Activated T-cell treated with anti-CD3 and anti-CD28 coated beads for 1 hour (primary cell): ENCODE measurements at places on chromosomes 7 and 10.

DNA sequence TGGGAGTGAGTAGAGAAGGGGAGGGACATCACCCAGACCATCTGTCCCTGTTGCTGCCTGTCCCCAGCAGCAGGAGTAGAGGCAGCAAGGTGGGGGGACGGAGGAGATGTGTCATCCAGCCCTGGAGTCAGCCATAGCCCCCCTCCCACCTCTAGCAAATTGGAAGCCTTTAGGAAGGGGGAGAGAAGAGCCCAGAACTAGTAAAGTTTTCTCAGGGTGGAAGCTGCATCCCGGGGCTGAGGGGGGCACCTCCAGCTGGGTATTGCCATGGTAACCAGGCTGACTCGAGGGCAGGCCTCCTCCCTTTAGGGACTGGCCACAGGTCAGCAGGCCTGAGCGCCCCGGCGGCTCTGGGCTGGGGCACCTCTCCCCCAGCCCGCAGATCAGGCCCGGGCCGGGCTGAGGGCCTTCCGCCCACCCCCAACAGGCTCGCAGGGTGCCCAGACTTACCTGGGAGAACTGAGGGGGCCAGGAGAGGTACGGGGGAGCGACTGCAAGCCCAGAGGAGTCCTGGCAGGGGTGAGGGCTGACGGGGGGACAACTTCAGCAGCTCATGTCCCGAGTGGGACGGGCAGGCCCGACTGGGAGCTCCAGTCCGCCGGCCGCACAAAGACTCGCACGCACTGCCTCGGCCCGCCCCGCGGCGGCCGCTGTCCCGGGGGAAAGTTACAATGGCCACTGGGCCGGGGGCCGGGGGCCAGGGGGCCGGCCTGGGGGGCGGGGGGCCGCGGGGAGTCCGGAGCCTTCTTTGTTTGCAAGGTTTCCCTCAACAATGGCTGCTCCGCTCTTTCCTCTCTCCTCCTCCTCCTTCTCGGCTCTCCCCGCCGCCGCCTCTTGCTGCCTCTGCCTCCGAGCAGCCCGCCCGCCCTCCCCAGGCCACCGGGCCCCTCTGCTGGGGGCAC is 6.0 kb downstream of the LDB1 start:
- DNase-seq: no peak

DNA sequence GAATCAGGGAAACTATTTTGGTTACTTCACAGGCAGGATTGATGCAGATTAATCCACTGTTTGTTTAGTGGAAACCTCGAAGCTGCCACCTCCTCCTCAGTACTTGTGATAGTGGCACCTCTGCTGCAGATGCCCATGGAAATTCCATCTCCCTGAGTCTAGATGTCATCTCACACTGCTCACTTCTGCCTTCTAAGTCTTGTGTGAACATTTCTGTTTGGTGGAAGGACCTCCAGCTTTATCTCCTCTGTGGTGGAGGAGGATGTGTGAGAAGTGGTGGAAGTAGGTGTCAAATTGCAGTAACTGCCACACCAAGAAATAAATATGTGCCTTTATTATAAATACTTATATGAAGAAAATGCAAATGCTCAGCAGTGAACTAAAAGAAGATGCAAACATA is 25.8 kb upstream of the GPR141 start:
- DNase-seq: no peak

DNA sequence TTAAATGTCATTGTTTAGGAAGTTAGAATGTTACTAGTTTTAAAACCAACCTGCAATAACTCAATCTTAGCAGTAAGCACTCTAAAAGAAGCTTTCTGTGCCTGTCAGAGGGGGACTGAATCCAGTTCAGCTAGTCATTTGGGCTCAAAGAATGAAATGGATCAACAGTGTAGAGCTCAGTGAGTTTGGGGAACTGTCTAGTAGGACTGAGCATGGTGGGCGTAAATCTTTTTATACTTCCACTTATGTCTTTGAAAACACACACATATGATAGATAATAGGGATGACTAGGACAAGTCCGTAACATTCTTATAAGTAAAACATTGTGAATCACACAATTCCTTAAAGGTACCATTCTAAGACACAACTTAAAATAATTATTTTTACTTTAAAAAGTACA is 11.5 kb downstream of the GSAP start:
- DNase-seq: no peak

- DNase-seq: no peak
Measured at GRCh38 chr7:84042110-84042539, 152.5 kb downstream of the SEMA3A start.

GRCh38 chr7:17580141-17580540 is 281.7 kb downstream of the AHR start:
- no peak for DNase-seq

GRCh38 chr7:68892236-68892635 is 706.0 kb upstream of the AUTS2 start:
- DNase-seq: no peak

DNA sequence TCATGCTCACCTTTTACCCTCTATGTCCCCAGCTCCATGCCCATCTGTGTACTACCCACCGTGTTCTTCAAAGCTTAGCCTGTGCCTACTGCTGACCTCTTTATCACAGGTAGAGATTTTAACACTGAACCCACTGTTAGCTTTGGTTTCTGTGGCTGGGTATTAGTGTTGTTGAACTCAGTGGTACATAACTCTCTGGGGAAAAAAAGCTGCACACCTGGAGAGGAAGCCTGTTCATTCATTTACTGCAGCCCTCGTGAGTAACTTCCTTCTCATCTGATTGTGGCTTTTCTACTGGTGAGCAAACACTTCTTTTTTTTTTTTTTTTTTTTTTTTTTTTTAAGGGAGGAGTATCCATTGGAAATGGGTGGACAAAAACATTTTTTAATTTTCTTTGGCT is 326.3 kb downstream of the CCSER2 start:
- no peak for DNase-seq

- no peak for DNase-seq
Measured at GRCh38 chr7:135499818-135500217, 10.1 kb downstream of the CNOT4 start.

DNA sequence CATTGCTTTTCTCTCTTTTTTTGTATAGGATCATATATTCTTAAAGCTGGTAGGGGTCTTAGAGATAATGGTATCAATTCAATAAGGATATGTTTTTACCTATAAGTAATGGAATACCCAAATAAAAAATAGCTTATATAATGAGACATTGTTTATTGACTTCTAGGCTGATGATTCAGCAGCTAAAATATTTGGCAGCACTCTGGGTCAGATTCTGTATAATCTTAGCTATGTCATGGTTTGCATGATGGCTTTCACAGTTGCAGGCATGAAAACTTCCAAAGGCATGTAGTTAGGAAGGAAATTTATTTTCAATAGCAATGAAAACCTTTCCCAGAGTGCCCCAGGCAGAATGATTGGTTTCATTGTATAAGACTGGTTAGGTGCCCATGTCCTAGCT is 32.1 kb upstream of the A1CF start:
- no peak for DNase-seq

GRCh38 chr10:130244031-130244927 is 108.1 kb downstream of the GLRX3 start:
- DNase-seq: no peak

DNA sequence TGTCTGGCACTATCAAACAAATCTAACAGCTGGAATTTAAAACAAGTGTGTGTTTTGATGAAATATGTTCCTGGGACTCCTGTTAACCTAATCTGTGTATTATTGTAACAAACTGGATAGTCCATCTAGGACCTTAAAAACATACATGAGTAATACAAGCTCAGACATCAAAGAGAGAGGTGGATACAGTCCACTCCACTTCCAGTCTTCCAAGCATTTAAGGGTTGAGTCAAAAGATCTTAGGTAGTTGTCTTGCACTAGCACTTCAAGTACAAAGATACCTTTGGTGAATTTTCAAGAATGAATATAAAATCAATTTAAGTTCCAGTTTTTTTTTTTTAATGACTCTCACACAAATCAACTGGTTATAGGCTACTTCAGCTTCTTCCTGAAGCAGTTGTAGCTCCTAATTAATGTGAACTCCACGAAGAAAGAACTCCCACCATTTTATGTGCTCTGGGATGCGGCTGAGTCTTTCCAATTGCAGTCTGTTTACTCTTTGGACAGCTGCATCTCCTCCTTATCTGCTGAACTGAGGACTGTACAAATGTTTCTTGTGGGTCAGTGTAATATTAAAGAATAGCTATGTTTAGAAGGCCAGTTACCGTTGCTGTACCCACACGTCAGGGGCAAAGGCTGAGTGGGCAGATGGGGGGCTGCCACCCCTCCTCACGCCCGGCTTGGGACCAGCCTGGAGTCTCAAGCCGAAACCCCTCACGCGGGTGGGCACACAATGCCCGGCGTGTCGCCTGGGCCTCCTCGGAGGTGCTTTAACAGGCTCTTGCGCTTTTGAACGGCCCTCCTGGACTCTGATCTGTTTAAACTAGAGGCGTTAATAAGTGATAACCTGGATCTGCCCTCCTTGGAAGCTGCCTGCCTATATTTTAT is 2.9 kb upstream of the IGF2BP3 start:
- DNase-seq: no peak

DNA sequence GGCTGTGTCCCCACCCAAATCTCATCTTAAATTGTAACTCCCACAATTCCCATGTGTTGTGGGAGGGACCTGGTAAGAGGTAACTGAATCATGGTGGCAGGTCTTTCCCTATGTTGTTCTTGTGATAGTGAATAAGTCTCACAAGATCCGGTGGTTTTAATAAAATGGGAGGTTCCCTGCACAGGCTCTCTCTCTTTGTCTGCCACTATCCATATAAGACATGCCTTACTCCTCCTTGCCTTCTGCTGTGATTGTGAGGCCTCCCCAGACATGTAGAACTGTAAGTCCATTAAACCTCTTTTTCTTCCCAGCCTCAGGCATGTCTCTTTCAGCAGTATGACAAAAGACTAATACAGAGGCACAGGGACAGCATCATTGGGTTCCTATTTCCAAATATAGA is 381.2 kb downstream of the SFMBT2 start:
- no peak for DNase-seq

GRCh38 chr10:67772894-67773511 is 65.0 kb downstream of the DNAJC12 start:
- no peak for DNase-seq

GRCh38 chr7:112006071-112006470 is 200.1 kb downstream of the DOCK4 start:
- DNase-seq: no peak

DNA sequence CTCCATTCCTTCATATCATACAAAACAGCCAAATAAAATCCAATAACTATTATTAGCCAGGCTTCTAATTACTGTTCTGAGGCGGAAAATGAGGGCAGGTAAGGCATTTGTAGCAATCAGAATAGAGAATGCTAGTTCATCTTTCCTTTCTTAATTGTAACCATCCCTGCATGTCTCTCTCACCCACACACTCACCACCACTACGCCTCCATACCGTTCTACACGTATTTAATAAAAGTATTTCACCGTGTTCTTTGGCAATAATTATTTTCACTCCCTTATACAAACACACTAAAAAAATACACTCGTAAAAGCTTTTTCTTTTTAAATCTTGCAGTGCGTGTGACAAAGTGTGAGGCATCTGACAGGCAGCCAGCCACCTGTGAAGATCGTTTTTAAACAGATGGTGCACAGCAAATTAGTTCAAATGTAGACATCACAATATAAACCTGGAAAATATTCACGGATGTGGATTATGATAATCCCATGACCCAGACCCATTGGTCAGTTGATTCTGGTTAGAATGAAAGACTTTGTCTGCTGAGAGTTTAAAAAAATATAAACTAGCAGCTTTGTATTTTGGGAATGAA is 653.6 kb downstream of the REEP3 start:
- DNase-seq: no peak

GRCh38 chr7:68246189-68246633 is 1249.6 kb downstream of the TYW1 start:
- no peak for DNase-seq

DNA sequence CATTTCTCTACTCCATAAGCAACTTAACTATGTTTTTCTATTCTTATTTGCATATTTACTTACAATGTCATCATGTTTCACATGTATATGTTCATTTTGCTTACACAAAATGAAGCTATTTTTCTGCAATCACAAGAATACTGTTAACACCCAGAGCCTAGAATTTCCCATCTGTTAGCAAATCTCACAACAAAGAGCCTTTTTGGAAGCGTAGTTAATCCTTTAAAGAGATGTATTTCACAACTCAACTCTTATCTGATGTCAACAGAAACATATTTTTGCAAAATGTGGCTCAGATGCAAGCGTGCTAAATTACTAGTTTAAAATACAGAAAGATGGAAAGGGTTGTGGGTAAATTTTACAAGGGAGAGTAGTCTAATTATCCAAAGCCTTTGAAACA is 110.6 kb upstream of the COL1A2 start:
- DNase-seq: no peak

GRCh38 chr7:156493942-156494341 is 146.6 kb upstream of the RNF32 start:
- no peak for DNase-seq

GRCh38 chr7:131011976-131012375 is 278.0 kb upstream of the KLF14 start:
- no peak for DNase-seq
